ENCODE measurements at places on chromosomes 7 and 10.

GRCh38 chr7:18338910-18339523 lies 156.5 kb upstream of the HDAC9 start:
- DNase-seq, result no peak

- DNase-seq, result no peak
These were observed 327.9 kb upstream of the SORCS1 start for GRCh38 chr10:107492389-107492788.

DNA sequence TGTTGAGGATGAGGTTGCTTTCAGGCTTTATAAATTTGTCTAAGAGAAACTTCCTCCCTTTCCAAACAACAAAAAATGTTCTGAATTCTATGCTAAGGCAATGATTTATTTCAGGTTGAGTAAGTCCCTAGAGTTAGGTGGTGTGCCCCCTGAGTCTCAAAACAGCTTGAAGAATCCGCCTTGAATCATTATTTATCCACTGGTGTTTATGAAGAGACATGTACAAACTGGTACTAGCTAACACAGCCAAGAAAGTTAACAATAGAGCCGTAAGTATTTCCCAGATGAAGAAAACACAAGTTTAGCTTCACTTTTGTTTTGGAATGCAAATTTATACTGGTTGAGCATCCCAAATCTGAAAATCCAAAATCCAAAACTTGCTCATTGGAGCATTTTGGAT lies 66.2 kb upstream of the SRPK2 start:
- no peak for DNase-seq

DNA sequence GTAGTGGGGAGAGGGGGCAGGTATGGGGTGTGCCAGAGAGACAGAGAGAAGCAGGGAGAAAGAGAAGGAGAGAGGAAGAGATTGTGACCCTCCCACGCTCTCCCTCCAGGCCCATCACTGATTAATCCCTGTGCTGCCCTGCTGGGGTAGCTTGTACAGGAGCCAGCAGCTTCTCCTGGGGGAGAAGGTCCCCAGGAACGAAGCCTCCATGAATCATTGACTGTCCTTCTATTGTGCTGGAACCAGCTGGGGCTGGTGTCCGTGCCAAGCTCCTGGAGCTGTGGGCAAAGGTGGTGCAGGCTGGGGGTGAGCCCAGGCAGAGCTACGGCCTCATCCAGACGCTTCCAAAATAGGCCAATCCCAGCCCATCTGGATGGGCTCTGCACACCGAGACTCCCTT lies 20.9 kb downstream of the AQP1 start:
- no peak for DNase-seq

DNA sequence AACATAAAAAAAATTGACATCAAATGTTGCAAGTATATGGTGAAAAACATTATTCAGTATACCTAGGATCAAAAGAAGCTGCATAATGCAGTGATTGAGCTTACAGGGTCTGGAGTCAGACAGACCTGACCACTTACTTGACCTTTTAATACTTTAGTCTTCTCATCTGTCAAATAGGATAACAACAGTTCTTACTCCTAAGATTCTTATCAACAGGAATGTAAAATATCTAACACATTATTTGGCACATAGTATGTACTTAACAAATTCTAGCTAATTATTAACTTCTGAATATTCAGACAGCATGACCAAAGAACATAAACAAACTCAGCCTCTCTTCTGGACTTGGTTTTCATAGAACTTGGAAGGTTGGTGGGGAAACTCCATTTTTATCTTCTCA lies 45.6 kb upstream of the PIP4K2A start:
- no peak for DNase-seq

DNA sequence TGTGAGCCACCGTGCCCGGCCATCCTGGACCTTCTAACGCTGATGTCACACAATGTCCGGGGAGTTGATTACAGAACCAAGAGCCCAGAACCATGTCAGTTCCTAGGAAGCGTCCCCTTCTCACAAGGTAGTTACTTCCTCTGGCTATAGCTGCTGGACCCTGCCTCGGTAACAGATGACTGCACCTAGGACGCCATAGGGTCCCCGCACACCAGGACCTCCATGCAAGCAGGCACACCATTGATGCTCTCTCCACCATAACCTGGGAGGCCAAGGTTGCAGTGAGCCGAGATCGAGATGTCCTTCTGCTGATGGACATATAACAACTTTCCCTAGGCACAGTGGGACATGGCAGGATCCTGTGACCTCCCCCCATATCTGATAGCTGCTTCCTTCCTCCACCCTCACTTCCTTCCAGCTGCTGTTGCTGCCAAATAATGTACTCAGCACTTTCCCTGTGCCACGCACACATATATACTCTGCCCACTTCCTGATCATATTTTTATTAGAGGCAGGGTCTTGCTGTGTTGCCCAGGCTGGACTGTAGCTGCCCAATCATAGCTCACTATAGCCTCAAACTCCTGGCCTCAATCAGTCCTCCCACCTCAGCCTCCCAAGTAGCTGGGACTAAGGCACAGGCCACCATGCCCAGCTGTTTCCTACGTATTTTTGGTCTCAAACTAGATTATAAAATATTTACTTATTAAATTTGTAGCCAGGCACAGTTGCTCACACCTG lies 3.5 kb upstream of the SNX8 start:
- DNase-seq, result no peak

GRCh38 chr7:88665892-88666514 lies 93.5 kb upstream of the ZNF804B start:
- no peak for DNase-seq

DNA sequence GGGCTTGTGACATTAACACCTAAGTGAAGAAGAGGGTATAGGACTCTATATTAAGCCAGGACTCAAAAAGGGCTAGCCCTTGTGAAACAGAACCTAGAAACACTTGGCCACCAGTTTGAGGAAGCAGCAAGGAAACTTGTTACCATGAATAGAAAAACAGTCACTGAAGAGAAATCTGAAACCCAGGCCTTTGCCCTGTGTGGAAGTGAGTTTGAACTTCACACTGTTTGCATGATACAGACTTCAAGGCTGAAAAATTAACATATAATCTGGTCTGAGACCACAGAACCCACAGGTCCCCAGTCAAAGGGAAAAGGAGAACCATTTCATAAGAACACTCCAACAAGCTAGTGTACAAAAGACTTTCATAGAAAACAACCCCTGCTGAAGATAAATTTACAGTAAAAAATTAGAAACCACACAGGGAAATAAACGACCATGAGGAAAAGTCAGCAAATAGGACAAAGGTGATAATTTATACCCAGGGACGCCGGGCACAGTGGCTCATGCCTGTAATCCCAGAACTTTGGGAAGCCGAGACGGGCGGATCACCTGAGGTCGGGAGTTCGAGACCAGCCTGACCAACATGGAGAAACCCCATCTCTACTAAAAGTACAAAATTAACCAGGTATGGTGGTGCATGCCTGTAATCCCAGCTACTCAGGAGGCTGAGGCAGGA lies 76.1 kb downstream of the SKIDA1 start:
- DNase-seq, result no peak

GRCh38 chr7:158103378-158103777 lies 484.2 kb downstream of the PTPRN2 start:
- DNase-seq, result no peak

- DNase-seq, result no peak
These were observed 38.0 kb downstream of the CYTH3 start for GRCh38 chr7:6234384-6234783.

GRCh38 chr10:96044736-96045135 lies 1.4 kb downstream of the CCNJ start:
- no peak for DNase-seq

GRCh38 chr10:33780961-33781360 lies 446.5 kb upstream of the NRP1 start:
- no peak for DNase-seq

GRCh38 chr7:90708841-90709317 lies 112.8 kb downstream of the CDK14 start:
- DNase-seq, result peak; percentile 39

DNA sequence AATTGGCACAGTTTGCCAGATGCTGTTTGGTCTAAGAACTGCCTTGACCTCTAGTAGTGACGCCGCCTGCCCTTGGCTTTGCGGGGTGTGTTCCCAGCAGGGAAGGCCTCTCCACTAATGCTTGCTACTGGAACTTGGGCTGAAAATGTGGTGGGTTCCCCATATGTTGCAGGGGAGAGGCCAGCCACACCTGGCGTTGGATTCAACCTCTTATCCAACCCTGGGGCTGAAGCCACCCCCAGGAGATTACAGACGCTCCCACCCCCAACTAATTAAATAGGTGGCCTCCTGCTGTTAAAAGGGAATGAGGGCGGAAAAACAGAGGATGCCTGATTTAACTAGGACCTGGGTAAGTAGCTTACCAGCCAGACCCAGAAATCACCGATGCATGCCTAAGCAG lies 19.2 kb upstream of the ATOH7 start:
- DNase-seq, result peak; percentile 54

DNA sequence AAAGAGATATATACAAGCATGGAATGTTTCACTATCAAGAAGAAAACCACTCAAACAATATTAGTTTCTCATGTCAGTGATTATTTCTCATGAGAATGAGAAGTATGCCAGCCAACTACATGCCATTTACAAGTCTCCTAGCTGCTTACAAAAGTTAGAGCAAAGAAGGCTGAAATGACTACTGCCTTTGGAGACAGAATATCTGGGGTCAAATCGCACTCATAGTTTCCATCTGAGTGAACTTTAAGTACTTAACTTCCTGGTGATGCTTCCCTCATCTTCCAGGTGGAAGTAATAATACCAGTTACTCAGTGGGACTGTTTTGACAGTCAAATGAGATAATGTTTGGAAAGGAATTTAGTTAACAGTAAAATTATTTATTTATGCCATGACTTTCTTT lies 42.0 kb upstream of the RHOBTB1 start:
- no peak for DNase-seq

- peak; percentile 54 for DNase-seq
These were observed 196.2 kb downstream of the PLXNA4 start for GRCh38 chr7:132380059-132380458.

GRCh38 chr10:44845361-44846175 lies 65.6 kb upstream of the TMEM72 start:
- no peak for DNase-seq

- DNase-seq, result no peak
These were observed 15.6 kb downstream of the ADAM8 start for GRCh38 chr10:133260895-133261725.

DNA sequence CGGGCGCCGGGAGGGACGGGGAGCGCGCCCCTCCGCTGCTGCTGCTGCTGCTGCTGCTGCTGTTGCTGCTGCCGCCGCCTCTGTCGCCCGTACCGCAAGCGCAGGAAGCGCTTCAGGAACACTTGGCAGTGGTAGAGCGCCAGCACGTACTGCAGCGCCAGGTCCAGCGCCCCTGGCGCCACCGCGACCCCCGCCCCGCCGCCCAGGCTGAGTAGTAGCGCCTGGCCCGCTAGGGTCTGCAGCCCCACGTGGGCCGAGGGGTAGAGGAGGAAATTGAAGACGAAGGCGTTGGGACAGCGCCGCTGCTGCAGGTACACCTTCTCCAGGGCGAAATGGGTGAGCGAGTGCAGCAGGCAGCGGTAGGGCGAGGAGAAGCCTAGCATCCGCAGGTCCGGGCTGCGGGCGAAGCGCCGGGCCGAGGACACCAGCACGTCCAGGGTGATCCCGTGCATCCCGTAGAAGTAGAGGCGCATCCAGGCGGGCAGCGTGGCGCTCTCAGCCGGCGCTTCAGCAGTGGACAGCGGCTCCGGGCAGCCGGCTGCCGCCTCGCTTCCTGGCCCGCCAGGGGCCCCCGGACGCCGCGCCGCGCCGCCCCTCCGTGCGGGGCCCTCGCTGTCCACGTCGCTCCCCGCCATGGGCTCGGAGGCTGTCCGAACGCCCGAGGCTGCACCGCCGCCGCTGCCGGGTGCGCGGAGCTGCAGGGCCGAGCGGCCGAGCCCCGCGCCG lies at the start of gene TMEM229A:
TMEM229A (minus strand) TSS at position 699 of the 726 bp plus-strand sequence; CDS start at position 635, 64 bp downstream.
- peak; percentile 84 for DNase-seq

DNA sequence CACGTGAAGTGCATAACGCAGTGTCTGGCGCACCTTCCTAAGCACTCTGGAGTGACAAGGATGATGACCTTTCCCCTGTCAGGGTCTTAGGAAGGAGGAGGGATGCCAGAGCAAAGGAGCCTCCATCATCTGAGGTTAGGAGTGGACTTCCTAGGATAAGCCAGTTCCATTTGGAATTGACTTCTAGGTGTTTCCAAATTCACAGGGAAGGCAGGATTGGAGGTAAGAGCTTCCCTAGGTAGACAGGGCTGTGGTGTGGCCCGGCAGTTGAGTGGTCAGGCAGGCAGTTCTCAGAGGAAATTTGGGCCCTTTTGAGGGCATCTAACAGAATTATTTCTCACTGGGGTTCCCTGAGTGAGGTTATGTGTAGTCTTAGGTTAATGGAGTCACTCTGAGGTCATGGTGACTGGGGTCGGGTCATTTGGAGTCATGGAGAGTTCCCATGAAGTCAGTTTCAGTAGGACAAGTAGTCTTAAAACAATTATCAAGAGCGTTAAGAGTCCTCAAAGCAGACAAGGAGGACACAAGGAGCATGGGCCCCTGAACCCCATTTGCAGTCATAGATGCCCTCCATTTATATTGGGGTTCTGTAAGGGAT lies 8.2 kb downstream of the PPIF start:
- no peak for DNase-seq

GRCh38 chr10:59580026-59580863 lies 129.4 kb downstream of the SLC16A9 start:
- DNase-seq, result no peak

DNA sequence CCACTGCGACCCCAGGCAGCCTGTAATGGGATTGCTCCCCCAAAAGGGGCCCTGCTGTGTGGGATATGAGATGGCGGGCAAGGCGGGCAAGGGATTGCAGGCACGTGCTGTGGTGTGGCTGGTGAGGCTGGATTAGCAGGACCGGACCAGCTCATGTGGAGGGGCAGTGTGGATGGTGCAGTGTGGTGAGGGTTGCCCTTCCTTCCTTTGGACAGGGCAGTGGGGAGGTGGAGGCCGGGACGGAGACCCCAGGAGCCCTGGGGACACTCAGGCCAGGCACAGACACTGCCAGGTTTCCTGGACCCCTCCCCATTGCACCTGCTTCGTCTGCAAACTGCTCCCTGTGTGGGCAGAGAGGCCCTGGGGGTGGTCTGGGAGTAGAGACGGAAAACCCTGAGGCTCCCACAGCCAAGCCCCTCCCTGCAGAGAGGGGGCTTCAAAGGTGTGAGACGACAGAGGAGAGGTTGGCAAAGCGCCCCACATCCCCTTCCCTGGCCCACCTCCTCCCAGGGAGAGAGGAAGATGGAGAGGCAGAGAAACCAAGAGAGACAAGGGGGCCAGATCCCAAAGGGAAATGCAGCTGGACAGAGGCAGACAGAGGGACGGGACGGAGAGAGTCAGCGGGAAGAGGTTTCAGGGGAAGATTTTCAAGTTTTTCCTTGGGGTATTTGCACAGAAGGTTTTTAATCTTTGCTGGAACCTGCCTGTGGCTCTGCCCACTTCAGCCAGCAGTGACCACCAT lies 89.2 kb downstream of the MICALL2 start:
- no peak for DNase-seq

GRCh38 chr10:15473396-15473767 lies 102.3 kb upstream of the FAM171A1 start:
- DNase-seq, result no peak

DNA sequence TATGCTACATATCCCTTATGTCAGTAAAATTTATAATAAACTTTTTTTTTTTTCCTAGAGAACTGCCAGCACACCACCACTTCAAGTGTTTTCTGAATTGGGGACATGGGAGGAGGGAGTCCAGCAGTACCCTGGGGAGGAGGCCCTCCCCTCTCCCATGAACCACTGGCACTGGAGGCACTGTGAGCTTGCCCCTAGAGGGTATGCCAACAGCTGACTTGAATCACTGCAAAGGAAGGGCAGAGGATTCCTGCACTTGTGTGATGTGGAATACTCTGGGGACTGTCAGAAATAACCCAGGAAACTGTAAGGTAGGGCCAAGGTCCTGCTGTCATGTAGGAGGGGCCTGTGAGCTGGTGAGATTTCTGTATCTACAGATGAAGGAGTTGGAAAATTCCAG lies 8.5 kb upstream of the ARMS2 start:
- no peak for DNase-seq
